ENCODE measurements at places on chromosomes 7 and 10.

DNA sequence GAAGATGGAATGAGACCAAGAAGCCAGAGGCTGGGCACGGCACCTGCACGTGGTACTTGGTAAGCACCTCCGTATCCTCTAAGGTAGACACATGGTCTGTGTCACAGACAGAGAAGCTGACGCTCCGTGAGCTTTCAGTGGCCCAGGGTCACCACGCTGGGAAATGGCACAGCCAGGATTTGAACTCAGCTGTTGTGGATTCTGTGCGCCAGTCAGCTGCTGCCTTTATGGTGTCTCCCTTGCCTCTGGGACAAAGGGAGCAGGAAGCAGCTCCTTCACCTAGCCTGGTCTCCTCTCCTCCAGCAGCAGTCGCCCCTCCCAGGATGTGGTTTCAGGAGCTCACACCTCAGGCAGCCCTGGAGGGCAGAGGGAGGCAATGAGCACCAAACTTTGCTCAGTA, 110.8 kb downstream of the ARHGAP22 start:
- no peak for DNase-seq

GRCh38 chr10:131975003-131975402, 6.7 kb downstream of the BNIP3 start:
- no peak for DNase-seq

DNA sequence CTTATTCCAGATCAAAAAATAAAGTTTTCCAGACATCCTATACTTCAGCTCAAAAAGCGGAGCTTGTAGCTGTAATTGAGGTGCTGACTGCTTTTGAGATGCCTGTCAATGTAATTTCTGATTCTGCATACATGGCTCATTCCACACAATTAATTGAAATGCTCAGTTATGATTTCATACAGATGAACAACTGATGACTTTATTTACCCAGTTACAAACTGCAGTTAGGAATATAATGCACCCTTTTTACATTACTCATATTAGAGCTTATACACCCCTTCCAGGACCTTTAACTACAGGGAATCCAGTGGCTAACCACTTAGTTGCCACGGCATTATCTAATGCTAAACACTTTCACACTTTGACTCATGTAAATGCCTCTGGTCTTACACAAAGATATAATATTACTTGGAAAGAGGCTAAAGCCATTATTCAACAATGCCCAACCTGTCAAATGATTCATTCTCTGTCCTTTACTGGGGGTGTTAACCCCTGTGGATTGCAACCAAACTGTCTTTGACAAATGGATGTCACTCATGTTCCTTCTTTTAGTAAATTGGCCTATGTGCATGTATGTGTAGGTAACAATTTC, 147.3 kb downstream of the ZNF33B start:
- no peak for DNase-seq

- DNase-seq, result no peak
Observed at GRCh38 chr7:32616625-32617024, 121.3 kb downstream of the AVL9 start.

- DNase-seq, result no peak
Observed at GRCh38 chr7:154853063-154853726, 149.7 kb downstream of the PAXIP1 start.

DNA sequence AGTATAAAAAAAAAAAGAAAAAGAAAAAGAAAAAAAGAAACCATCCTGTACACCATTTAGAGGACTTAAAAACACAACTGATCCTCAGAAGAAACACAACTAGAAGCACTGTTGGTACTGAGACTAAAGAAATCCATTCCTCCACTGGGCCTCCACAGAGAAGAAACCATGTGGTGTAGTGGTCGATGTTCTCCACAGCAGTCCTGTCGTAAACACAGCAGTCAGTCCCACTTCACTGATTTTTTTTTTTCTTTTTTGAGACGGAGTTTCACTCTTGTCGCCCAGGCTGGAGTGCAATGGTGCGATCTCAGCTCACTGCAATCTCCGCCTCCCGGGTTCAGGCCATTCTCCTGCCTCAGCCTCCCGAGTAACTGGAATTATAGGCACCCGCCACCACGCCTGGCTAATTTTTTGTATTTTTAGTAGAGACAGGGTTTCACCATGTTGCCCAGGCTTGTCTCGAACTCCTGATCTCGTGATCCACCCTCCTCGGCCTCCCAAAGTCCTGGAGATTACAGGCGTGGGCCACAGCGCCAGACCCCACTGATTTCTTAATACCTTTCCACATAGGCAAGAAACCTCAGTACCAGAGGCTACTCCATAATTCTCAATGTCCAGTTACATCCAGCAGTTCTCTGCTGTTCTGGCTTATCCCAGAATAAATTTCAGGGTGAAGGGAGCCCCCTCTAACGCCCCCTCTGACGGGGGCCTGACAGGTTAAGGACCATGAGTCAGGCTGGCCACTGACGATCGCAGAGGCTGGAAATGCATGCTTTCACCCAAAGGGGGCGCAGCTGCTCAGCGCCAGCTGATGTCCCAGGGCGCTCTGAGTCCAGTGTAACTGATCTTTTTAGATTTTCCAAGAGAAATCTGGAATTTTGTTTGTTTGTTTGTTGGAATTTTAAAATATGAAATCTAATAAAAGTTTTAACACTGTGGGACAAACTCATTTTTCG, 24.8 kb upstream of the FFAR4 start:
- no peak for DNase-seq

DNA sequence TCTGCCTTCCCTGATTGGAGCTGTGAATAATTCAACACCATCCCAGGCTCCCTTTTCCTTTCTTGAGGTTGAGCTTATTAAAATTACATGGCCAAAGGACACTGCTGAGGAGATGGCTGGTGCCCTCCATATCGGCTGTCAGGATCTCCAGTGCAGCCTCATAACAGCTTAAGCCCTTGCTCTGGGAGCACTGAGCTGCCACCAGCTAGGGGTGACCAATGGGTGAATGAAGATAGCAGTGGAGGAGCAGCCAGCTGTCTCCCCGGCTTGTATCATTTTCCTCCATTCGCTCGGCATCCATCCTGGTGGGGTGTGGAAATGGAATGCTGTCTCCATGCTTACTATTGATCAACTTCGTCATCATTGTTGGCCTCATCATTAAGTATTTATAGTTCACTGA, 154.6 kb downstream of the TMEM178B start:
- no peak for DNase-seq

GRCh38 chr7:40795607-40796006, 660.8 kb downstream of the SUGCT start:
- DNase-seq, result no peak

- no peak for DNase-seq
Observed at GRCh38 chr10:23293145-23293724, 51.4 kb downstream of the C10orf67 start.

GRCh38 chr10:34816501-34817002, 1.5 kb upstream of the PARD3 start:
- DNase-seq, result no peak

- DNase-seq, result peak; percentile 1
Observed at GRCh38 chr10:239109-239508, 103.9 kb downstream of the ZMYND11 start.

- no peak for DNase-seq
Observed at GRCh38 chr10:123869020-123869414, 22.6 kb downstream of the CPXM2 start.

GRCh38 chr7:138449580-138449979, 10.5 kb upstream of the TRIM24 start:
- no peak for DNase-seq

- no peak for DNase-seq
Observed at GRCh38 chr10:127524908-127525665, 24.0 kb upstream of the NPS start.

DNA sequence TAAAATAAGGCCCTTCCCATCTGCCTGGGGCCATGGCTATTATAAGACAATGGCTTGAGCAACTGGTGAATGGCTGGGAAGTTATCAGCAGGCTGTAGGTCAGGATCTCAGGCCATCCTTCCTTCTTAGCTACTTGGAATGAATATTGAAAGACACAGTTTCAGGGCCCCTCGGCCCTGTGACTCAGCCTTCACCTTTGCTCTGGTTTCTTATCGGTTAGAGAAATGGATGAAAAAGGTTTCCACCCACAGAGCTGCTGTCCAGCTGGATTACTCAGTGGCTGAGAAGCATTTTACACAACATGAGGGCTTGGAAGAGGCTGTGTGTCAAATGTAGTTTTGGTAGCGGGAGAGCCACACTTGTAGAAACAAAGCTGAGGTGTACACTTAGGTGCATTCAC, 9.4 kb downstream of the ACSL5 start:
- no peak for DNase-seq

- DNase-seq, result no peak
Observed at GRCh38 chr7:44760034-44760580, 11.5 kb downstream of the ZMIZ2 start.

DNA sequence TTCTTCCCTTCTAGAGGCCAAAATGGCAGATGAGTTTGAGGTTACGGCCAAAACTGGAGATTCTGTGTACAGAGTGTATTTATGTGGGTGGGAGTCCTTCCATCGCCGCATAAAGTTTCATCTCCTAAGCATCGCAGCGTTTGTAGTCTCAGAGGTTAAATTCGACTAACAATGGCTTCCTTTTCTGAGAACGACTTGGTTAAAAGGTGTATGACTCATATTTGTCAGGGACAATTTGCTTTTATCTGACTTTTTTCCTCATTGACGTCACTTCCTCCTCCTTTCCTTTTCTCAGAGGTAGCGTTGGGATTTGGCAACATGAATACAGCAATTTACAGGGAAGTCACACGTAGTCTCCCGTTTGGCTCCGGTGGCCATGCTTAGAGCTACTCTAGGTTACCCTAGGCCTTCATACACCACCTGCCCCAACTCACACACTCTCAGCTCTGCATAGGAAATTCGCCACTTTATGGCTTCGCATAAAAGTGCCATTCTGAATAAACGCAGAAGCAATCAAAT, 37.6 kb upstream of the TCF7L2 start:
- DNase-seq, result no peak

DNA sequence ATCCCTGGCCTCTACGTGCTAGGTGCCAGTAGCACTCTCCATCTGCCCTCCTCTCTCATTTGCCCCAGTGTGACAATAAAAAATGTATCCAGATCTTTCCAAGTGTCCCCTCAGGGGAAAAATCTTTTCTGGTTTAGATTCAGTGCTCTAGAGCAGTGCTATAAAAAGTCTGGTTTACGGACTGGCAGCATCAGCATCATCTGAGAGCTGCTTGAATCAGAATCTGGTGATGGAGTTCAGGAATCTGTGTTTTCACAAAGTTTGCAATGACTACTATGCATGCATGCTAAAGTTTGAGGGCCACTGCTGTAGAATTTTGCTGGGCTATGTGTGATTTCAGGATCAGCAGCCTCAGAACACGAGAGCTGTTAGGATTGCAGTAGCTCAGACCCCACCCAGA, 356.5 kb downstream of the PHF14 start:
- no peak for DNase-seq

DNA sequence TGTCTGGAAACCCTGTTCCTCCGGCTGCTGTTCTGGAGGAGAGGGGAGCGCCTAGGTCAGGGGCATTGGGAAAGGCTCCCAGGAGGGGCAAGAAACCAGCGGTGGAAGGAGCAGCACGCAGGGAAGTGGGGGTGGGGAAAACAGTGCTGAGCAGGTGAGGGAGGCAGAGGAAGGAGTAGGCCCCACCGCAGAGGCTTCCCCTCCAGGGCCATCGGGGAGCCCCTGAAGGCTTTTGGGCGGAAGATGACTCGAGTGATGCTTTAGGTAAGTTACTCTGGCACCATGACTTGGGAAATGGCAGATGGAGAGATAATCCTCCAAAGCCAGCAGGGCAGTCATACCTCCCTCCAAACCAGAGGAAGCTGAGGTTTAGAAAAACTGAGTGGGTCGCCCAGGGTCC, 106.5 kb upstream of the ANLN start:
- no peak for DNase-seq

GRCh38 chr10:124762281-124762680, 18.1 kb upstream of the FAM53B start:
- no peak for DNase-seq

GRCh38 chr10:34906067-34906965, 91.2 kb upstream of the PARD3 start:
- no peak for DNase-seq

GRCh38 chr10:5445006-5445405, 32.6 kb downstream of the NET1 start:
- DNase-seq, result no peak

GRCh38 chr10:80455461-80456349, 1.6 kb downstream of the TSPAN14 start:
- no peak for DNase-seq

GRCh38 chr7:140638173-140638791, 2.3 kb downstream of the DENND2A start:
- DNase-seq, result no peak

GRCh38 chr10:94002156-94002555, 8.4 kb downstream of the PLCE1 start:
- no peak for DNase-seq

DNA sequence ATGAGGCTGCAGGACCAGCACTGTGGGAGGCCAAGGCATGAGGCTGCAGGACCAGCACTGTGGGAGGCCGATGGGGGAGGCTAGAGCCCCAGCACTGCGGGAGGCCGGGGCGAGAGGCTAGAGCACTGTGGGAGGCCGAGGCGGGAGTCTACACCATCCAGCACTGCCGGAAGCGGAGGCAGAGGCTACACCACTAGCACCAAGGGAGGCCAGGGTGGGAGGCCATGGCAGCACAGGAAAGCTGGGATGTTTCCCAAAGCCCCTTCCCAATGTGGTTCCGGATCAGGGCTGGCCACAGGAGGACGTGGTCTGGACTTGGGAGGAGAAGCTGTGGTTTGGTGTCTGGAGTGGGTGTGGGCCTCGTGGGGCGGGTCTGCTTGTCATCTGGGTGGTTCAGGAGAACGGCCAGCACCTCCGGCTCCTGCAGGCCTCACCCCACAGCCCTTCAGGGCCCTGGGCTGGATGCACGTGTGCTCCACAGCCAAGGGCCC, 43.6 kb downstream of the PDGFA start:
- DNase-seq, result no peak

DNA sequence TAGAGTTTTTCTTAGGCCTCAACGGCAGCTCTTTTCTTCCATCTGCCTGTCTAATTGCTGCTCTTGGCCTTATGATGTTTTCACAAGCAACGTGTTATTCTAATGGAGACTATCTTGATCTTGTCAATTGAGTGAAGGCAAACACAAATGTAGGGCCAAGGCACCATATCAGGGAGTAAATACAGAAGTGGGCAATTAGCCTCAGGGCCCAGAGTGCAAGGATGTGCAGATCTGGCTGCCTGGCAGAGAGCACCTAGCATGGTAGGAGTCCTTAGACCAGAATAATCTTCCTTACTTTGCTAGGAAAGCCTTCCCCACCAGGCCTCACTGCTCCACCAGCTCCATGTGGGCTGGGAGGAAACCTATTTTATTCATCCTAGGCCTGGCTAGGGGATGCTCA, 590.9 kb downstream of the LRMDA start:
- DNase-seq, result no peak

Data from NCI-H1930 (cell line).